ENCODE measurements at places on chromosomes 3 and 15.

DNA sequence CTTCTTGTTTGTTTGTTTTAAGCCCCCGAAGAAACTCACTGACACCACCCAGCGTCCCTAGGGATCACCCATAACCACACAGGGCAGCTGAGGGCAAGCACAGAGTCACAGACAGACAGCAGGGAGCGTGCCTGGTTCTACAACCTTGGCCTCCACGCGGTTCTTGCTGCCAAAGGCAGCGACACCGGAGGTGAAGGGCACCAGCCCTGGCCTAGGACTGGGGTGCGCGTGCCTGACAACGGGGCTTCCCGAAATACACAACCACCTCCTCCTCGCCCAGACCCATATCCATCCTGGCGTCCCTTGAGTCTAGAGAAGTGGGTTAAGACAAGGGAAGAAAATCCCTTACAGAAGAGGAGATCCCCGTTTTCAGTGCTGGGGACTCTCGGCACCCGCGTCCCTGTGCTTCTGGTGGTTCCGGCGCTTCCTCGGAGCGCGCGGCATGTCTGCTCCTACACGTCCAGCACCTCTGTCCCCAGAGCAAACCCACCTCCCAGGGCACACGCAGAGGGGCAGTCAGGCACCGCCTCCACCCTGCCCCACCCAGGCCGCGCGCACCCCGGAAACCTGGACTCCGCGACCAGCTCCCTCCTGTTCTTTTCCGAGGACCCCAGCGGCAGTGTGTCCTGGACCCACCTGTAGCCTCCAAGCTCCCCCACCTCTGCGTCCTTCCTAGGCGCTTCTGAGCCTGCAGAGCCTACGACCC lies 911 bp downstream of the RFTN1 start:
- DNase-seq, result no peak

DNA sequence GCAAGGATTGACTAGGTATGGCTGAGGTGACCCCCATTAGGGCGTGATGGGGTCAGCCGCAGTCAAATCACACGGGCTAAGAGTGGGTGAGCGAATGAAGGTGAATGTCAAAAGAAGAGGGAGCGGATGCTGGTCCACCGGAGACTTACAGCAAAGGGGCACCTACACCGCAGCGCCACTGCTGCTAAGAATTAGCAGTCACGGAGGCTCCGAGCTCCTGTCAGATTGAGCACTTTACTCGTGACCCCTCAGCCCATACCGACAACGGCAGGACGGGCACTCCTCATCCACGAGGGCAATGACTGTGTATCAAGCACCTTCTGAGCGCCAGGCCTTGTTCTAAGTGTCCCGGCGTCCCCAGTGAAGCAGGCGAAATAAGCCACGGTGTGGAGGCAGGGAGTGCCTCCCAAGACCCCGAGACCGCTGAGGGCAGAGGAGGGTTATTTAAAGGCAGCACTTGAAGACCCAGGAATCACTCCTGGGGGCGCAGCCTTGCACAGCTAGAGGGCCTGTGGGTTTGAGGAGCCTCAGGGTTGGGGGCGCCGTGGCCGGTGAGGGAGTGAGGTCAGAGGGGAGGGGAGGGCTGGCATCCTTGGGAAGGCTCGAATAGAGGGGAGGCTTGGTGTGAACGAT lies 61.6 kb upstream of the GATA2 start:
- DNase-seq, result no peak

- DNase-seq, result peak; percentile 43
These were observed 31.6 kb upstream of the PDZRN3 start for GRCh38 chr3:73656241-73656890.

DNA sequence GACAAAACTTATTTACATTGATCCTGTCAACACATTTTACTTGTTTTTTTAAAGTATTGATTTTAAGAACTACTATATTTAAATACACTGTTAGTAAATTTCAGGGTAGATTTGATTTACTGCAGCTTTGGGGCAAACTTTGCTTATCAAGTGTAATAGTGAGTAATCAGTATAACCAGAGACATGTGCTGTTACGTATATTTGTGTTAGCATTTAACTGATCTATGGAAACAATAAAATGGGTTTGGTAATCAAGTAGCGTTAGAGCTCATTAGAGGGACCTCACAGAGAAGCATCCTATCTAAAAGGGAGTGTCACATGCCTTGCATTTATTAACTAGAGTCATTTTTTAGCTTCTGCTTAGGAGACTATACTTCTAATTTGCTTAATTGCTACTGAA lies 131.5 kb upstream of the ALCAM start:
- no peak for DNase-seq

- DNase-seq, result no peak
These were observed 74.4 kb downstream of the DAPK2 start for GRCh38 chr15:63971904-63972303.

DNA sequence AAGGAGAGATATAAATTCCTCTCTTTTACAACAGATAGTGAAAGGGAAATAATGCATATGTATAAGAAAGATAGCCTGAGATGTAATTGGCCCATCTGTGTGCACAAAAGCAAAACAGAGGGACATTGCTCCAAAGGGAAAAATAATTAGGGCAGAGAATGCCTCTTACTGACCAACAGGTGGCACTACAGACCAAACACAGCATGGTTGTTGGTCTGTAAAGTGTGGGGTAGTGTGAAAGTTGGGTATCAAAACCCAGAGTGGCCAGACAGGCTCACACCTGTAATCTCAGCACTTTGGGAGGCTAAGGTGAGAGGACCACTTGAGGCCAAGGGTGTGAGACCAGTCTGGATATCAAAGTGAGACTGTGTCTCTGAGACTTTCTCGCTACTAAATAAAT lies 4.5 kb upstream of the TLNRD1 start:
- DNase-seq, result peak; percentile 29

- peak; percentile 37 for DNase-seq
These were observed 177.7 kb downstream of the ZNF385D start for GRCh38 chr3:21573291-21573690.

GRCh38 chr15:95105229-95105628 lies 873.9 kb downstream of the MCTP2 start:
- DNase-seq, result peak; percentile 8

GRCh38 chr3:122257644-122258364 lies 67.2 kb upstream of the CSTA start:
- no peak for DNase-seq

GRCh38 chr3:128339491-128340012 lies 127.1 kb downstream of the DNAJB8 start:
- no peak for DNase-seq

GRCh38 chr3:59752925-59753324 lies 703.1 kb upstream of the CFAP20DC start:
- no peak for DNase-seq

GRCh38 chr3:171301002-171301401 lies 159.2 kb downstream of the TNIK start:
- DNase-seq, result no peak

DNA sequence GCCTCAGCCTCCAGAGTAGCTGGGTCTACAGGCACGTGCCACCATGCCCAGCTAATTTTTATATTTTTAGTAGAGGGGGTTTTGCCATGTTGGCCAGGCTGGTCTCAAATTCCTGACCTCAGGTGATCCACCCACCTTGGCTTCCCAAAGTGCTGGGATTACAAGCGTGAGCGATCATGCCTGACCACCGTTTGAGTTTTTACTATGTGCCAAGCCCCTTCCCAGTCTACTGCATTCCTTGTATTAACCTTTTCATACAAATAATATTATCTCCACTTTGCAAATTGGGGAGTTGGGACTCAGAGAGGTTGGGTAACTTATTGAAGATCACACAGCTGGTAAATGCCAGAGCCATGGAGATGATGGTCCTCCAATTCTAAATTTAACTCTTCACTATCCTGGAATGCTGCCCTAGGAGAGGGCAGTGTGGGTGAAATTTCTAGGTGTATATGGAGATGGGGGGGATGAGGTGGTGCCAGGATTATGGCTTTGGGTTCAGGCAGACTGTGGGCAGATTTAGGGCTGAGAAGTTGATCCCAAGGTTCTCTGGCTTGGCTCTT lies 1.0 kb upstream of the PXK start:
- DNase-seq, result no peak

- DNase-seq, result peak; percentile 59
These were observed 2.9 kb downstream of the GATA2 start for GRCh38 chr3:128489927-128490649.

- no peak for DNase-seq
These were observed 8.5 kb downstream of the IREB2 start for GRCh38 chr15:78446551-78446950.

- DNase-seq, result no peak
These were observed 53.0 kb downstream of the LSAMP start for GRCh38 chr3:116392291-116392690.

GRCh38 chr3:71127844-71128243 lies 455.7 kb downstream of the FOXP1 start:
- DNase-seq, result no peak

DNA sequence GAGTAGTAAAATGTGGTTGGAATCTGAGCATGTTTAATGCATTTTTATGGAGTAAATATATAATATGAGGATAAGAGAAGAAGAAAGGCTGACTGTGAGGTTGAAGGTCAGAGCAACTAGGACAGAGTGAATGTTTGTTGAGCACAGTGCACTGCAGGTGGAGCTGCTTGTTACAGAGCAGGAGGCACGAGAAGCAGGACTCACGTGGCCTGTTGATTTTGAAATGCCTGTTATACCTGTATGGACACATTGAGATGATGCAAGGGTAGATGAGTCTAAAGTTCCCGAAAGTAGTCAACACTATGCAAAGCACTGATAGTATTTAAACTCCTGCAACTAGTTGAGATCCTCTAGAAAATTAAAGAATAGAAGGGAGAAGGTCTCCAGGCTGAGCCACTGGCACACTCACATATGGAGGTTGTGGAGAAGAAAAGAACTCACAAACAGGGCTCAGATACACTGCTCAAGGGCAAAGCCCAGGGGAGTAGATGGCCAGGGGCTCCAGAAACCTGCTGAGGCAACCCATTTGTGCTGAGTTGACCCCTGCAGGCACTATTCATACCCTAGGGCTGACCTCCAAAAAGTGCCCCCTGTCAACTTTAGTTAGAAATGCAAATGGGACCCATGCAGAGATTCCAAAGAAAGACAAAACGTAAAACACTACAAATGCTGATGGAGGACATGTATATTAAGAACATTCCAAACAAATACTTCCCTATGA lies 541.5 kb downstream of the GABRG3 start:
- DNase-seq, result no peak

GRCh38 chr15:66941108-66941711 lies 124.2 kb upstream of the SMAD3 start:
- no peak for DNase-seq

DNA sequence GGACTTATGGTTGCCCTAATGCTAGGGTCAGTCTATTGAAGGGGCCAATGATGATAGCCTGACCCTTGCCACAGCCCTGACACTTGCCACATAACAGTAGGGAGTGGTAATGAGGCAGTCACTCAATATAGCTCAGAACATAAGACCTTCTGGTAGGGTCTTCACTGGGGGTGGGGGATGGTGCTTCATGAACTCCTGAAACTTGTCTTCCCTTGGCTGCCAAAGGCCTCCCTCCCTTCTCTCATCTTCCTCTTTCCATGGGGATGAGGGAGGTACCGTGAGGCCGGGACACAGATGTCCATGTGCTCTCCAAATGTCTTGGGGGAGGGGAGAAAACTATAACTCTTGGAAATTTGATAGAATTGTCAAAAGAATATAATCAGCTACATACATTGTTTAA lies 21.1 kb upstream of the THSD4 start:
- no peak for DNase-seq

DNA sequence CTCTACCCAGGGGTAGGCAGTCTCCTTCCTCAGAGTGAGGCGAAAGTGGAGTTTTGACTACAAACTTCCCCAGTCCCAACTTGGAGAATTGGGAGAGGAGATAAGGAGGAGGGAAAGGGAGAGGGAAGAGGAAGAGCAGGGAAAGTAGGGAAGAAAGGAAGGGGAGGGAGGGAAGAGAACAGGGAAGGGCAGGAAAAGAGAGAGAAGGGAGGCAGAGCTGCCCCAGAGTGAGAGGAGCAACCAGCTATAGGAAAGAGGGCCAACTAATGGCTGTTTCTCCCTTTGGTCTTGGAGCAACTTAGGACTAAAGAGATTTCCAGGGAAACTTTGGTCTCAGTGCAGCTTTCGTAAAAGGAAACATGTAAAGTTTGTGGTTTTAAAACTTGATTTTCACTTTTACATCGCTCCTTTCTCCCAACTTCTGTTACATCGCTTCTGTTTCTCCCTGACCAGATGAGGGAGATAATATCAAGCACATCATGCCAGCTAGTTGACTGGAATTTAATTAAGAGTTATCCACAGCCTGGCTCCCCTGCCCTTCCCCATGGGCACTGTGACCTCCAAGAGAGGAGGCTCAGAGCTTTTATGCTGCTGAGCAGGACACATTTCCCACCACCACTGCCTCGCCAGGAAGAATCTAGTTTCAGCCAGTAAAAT lies 1.4 kb downstream of the CA12 start:
- no peak for DNase-seq

DNA sequence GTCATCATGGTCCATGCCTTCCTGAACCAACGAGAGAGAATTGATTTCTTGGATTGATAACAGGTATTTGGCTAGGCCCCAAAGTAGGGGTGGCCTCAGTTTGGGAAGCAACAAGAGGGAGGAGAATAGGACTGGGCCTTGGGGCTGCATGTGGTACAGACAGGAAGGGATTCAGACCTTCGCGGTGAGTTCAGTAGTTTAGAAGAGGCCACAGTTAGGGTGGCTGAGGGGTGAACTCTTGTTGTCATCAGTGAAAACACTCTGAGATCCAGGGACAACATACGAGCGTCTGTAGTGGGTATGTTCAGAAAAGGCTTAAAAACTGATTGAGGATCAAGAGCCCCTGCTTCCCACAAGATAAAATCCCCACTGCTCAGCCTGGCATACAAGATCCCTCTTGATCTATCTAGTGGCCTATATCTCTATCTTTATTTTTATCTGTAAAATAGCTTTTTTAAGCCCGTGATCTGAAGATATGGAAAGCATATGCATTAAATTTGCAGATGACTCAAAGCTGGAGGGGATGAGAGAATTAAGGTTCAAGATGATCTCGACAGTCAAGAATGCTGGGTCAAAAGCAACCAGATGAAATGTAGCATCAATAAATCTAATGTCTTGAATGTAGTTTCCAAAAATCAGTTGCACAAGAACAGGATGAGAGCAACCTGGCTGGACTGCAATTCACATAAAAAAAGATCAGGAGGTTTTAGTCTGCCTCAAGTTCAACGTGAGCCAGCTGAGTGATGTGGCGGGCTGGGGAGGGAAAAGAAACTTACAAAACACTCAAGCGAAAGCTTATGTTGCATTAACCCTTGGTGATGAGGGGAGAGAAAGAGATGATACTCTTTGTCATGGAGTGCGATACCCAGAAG lies 221.1 kb upstream of the TLE3 start:
- DNase-seq, result peak; percentile 30

Measured in M059J (cell line).